ENCODE measurements at places on chromosomes 2 and 18.

DNA sequence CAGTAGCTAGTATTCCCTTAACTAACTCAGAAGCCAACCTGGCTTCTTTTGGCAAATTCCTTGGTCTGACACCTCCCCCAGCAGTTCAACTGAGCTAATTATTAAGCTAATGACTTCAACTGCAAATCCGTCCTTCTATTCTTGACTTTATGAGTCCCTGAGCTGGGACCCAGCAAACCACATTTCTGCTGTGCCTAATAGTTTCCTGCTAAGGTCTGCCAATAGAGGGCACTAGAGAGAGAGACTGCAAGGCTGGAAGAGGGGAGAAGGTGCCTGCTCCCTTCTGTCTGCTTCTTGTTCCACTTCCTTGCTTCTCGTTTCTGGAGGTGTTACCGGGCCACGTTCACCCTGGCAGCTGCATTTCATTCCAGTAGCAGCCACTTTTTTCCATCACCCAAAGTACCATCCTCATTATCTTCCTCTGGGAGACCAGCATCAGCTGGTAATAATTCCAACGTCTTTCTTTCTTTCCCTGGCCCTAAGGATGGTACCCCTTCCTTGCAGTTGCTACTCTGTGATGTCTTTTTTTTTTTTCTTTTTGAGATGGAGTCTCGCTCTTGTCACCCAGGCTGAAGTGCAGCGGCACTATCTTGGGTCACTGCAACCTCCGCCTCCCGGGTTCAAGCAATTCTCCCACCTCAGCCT is 352.0 kb downstream of the TNS1 start:
- DNase-seq = no peak

- no peak for DNase-seq
Measured at GRCh38 chr2:161115205-161115604, 45.0 kb upstream of the TANK start.

GRCh38 chr2:112698834-112699515 is 21.8 kb upstream of the NT5DC4 start:
- no peak for DNase-seq

DNA sequence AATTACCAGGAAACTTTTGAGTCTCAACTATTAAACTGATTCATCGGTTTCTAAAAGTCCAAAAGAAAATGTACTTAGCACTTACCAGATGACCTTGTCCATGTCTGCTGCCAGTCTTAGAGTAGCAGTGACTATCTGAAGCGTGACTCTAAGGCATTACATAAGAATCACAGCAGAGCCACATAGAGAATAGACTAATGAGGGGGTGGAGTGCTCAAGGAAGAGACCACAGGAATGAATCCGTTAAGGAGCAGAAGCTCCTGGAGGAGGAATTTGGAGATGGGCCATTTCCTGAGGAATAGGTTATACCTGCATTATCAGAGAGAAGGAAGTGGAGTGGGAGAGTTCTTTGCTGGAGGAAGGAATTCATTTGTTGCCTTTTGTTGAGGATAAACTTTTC is 116.0 kb downstream of the MAP3K20 start:
- no peak for DNase-seq

- no peak for DNase-seq
Measured at GRCh38 chr2:116133381-116133942, 1681.0 kb upstream of the DDX18 start.

- DNase-seq = no peak
Measured at GRCh38 chr2:205612636-205613035, 69.7 kb upstream of the NRP2 start.

- no peak for DNase-seq
Measured at GRCh38 chr2:72431737-72432136, 284.1 kb upstream of the CYP26B1 start.

DNA sequence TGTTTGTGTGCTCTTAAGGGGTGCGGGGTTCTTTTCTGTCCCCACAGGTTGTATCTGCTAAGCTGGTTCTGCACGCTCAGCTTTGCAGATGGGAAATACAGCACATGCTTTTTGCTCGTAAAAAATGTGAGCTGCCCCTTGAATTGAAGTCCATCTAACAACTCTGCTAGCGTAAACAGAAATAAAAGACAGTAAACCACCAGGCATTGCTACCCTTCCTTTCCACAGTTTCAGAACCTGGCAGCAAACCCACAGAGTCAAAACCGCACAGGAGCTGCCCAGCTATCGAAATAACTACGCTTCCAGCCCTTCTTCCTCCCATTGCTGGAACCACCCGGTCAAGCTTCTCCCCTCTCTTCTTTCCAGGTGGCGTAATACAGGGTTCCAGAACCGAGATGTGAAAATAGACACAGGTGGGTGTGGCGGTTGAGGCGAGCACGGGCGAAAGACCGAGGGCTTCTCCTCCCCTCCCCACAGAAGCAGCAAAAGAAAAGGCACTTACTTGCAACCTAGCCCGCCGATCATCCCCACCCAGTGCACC is 479 bp downstream of the SCN9A start:
- DNase-seq = no peak

DNA sequence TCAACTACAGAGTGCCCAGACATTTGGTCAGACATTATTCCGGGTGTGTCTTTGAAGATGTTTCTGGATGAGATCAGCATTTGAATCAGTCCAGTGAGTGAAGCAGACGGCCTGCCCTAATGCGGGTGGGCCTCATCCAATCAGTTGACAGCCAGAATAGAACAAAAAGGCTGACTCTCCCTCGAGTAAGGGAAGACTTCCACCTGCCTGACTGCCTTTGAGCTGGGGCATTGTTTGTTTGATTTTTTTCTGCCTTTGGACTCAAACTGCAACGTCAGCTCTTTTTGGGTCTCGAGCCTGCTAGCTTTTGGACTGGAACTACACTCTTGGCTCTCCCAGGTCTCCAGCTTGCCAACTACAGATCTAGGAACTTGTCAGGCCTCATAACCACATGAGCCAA is 111.7 kb upstream of the AGAP1 start:
- DNase-seq = no peak

DNA sequence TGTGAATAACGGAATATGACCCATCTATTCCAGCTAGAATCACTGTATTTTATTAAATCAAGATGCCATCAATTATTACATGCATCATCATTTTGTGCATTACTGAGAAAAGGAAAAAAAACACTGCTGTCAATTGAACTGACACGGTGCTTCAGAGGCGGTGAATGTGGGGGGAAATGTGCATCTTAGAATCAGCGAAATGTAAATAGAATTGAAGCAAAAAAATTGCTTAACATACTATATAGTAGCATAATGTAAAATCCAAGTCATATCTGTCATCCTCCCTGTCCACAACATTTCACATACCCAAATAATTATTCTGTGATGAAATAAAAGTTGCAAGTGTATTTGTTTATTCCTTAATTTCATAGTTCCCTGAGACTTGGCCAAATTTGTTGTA is 84.6 kb downstream of the PRKRA start:
- no peak for DNase-seq

GRCh38 chr2:171568089-171568488 is 45.8 kb downstream of the CYBRD1 start:
- DNase-seq = no peak

DNA sequence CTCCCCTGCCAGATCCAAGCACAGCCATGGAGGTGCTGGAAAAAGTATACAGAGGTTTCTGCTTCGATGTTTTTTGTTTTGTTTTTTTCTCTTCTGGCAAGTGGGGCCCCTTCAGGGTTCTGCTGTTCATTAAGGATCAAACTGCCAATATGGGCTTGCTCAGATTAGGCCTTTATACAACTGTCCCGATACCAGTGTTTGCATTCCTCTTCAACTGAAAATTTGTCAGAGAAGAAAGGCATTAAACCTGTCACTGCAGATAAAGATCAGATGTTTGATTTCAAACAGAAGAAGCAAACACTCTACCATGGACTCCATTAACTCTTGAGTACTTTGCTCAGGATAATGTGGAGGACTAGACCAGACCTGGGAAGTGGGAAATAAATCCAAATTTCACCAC is 396.0 kb upstream of the SMIM21 start:
- DNase-seq = no peak

DNA sequence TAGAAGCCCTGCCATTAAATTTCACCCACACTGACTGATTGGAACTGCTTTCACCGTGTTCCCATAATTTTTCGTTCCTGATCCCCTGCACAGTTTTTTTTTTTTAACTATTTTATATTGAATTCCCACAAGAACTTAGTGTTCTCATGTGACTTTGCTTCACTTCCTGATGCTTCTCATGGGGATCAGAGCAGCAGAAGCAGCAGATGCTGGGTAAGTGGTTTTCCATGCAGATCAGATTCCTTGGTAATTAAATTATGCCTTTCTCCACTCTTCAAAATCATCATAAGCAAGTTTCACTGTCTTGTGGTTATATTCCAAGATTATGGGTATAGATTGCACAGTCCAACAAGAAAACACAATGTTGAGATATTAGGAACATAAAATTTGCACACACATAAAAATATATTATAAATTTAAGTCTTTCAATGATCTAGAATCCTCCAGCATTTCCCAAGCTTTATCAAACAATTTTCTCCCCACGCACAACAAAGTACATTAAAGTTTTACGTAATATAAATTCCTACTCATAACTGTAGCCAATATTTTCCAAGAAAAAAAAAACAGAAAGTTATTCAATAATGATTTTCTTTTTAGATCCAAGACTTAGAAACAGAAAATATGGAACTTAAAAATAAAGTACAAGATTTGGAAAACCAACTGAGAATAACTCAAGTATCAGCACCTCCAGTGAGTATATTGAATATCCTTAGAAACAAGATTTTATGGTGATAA is 277.9 kb downstream of the GULP1 start:
- DNase-seq = no peak

DNA sequence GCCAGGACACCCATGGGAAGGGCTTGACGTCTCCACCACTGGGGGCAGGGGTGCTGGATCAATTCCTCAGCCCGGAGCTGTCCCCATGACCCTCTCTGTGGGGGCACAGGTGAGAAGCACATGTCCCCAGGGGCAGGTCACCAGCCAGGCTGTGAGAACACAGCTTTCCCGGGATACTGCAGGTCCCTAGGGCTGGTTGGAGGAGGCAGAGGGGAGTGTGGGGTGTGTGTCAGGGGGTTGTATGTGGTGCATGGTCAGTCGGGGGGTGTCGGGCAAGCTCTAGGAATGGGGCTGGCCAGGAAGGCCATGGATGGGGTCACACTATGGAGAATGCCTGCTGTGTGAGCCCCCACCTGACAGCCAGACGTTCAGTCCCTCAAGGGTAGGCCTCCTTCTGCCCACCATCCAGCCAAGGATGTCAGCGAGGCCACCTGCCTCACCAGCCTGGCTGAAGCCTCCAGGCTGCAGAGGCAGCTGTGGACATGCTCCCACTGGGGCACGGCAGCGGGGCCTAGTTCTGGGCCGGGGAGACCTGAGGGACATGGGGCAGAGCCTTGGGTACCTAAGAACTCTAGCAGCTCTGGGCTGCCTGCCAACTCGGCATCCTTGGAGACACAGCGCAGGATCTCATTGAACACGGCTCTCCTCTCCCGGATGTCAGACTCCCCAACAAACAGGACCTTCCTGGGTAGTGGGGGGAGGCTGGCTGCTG is 10.3 kb downstream of the HS1BP3 start:
- no peak for DNase-seq

GRCh38 chr2:196253116-196253480 is 81.7 kb upstream of the STK17B start:
- DNase-seq = no peak

DNA sequence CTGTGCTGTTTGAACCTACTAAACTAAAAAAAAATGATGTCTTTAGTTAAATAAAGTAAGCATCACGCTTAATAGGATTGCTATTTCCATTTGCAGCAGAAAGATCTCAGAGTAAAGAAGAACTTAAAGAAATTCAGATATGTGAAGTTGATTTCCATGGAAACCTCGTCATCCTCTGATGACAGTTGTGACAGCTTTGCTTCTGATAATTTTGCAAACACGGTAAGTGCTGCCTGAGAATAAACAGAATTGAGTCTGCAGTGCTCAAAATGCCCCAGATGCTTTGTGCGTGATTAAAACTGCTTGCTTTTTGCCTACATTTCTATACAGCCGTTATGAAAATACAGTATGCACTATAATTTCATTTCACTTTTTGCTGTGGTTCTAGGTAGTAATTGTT is 3.9 kb downstream of the CDCA7 start:
- DNase-seq = no peak

GRCh38 chr2:190637281-190637734 is 11.6 kb upstream of the NAB1 start:
- no peak for DNase-seq

GRCh38 chr2:54226260-54226659 is 29.8 kb downstream of the TSPYL6 start:
- DNase-seq = no peak

GRCh38 chr18:58674863-58675472 is 3.7 kb downstream of the MALT1 start:
- no peak for DNase-seq

DNA sequence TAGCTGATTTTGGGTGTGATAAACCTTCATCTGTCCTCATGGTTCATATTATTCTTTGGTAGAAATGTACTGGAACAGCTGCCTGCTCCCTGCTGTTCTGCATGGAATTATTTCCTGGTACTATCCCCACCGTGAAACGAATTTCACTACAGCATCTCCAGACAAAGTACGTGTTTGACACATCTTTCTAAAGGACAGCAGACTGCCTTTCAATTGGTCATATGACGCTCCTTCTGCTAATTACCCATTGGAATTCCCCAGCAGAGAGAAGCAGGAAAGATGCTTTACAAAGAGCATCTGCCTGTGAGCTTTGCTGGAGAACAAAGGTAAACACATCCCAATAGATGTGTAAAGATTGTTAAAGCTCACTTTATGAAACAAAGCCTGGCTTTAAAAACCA is 4.4 kb upstream of the RFX8 start:
- no peak for DNase-seq

DNA sequence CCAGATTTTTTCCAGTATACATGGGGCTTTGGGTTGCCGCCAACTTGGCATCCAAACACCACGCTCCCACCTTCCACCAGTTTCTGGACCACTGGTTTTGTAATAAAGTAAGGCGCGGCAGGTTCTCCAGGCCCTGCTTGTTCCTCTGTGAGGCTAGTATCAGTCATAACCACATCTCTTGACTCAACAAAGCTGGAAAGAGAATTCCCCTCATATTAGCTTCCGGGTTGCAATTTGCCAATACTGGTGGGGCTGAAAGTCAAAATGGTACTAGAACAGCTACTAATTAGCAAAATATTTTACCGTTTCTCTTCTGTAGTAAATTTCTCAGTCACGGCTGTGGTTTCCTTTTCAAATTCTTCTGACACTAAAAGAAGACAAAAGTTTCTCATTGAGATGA is 25.0 kb downstream of the TTN start:
- DNase-seq = no peak

- no peak for DNase-seq
Measured at GRCh38 chr2:209441541-209441940, 17.7 kb downstream of the MAP2 start.

- DNase-seq = no peak
Measured at GRCh38 chr2:130760754-130761751, 5.7 kb downstream of the AMER3 start.

DNA sequence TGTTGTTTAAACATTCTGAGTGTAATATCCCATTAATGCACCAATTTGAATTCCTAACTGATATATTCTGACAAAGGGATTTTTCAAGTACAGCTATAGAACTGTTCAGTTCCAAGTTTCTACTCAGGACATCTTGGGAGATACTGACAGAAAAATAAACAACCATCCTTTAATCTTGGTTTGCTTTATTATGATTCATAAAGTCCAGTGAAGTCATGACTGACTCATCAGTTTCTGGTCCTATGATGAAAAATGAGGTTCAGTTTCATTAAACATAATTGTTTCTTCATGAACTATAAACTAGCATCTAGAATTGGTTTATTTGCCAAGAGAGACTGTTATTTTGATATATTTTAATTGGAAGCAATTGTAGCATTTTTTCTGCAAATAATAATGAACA is 896.2 kb downstream of the CCDC85A start:
- DNase-seq = no peak

- no peak for DNase-seq
Measured at GRCh38 chr18:45562567-45563479, 52.5 kb upstream of the SLC14A2 start.

All from effector memory CD8-positive, alpha-beta T cell (primary cell).